ENCODE measurements at places on chromosomes 6 and 20.

DNA sequence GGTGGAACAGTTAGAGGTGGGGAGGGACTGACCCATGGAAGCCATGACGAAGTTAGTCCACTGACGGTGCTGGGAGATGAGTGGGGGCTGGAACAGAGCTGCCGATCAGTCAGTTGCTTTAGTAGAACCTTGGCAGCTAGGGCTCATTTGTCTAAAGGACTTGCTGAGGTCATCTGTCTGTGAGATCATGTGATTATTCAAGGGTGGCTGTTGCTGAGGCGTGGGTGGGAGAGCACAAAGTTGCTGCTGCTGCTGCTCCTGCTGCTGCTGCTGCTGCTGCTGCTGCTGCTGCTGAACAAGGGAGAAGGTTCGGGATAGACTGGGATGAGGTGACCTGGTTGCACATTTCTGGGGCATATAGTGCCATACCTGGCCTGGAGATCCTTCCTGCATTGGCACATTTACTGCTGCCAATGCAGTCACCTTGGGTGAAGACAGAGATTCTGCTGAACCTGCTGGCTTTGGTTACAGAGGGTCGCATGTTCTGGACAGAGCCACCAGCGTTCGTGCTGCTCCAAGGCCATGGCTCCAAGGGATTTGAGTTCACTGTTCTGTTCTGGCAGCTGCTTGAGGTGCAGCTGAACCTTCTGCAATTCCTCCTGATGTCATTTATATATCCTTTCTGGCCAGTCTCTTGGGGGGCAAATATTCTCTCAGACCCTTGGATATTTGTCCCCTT is 840.5 kb downstream of the HACE1 start:
- DNase-seq = no peak

GRCh38 chr6:30005482-30005881 is 55.6 kb upstream of the POLR1H start:
- no peak for DNase-seq

DNA sequence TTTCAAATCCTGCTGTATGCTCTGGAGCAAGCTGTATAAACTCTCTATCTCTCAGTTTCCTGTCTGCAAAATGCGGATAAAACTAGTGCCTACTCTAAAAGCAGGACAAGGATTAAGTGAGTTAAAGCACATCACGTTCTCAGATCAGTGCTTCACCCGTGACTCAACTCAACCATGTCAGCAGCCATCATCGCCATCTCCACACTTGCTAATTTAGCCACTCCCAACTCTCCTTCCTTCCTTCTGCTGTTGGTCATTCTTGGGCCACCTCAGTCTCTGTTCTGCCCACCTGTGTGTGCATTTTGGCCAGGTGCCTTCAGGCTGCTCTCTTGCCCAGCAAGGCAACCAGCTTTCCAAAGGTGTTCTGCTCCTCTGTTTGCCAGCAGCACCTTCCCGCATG is 260.0 kb upstream of the CDYL start:
- no peak for DNase-seq

GRCh38 chr20:59014680-59015389 is 4.4 kb upstream of the TUBB1 start:
- DNase-seq = no peak

- DNase-seq = no peak
These were observed 428.5 kb downstream of the KHDRBS2 start for GRCh38 chr6:61857541-61857940.

DNA sequence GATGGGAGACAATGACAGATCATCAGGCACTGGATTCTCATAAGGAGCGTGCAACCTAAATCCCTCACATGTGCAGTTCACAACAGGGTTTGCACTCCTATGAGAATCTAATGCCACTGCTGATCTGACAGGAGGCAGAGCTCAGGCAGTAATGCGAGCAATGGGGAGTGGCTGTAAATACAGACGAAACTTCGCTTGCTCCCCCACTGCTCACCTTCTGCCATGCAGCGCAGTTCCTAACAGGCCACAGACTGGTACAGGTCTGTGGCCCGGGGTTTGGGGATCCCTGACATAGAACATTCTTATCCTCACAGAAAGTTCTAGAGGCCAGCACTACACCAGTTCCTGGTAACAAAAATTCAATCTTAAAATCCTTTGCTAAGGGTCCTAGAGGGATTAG is 23.2 kb downstream of the RRAGD start:
- no peak for DNase-seq

GRCh38 chr6:144305567-144305966 is 20.4 kb downstream of the UTRN start:
- DNase-seq = no peak

DNA sequence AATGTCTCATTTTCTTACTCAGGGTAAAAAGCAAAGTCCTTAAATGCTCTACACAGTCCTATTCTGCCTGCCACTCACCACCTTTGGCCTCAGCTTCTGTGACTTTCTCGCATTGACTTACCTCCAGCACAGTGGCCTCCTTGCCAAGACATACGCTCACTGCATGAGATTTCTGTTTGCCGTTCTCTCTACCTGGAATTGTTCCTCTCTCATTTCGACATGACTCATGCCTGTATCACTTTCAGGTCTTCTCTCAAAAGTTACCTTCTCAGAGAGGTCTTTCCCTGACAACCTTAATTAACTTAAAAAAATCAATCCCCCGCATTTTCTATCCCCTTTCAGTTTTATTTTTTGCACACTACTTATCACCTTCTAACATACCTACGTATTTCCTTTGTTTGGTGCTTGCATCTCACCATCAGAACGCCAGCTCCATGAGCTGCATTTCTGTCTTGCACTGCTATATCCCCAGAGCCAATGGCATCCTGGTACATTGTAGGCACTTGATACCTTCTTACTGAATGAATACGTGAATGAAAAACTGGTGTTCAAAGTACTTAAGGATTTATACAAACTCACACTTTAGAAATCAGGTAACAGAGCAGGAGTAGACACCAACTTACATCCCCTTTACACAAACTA is 24.5 kb downstream of the TENT5A start:
- DNase-seq = no peak

DNA sequence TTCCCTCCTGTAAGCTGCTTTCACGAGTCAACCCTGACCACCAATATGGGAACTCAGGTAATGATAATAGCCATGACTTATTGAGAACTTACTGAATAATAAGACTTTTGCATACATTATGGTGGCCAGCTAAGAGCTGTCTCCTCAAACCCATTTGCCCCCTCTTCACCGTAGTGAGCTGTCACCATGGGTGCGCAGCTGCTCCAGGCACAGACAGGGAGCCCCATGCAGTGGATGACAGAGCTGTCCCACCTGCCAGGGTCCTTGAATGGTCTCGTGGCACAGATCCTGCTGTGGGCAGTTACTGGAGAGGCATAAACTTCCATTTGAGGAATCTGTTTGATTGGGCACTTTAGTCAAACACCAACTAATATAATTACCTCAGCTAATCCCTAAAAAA is 1.9 kb downstream of the SLC22A16 start:
- no peak for DNase-seq

- DNase-seq = no peak
These were observed 106.5 kb downstream of the CDC5L start for GRCh38 chr6:44494011-44494501.

GRCh38 chr6:66184091-66184490 is 477.1 kb upstream of the EYS start:
- DNase-seq = no peak

DNA sequence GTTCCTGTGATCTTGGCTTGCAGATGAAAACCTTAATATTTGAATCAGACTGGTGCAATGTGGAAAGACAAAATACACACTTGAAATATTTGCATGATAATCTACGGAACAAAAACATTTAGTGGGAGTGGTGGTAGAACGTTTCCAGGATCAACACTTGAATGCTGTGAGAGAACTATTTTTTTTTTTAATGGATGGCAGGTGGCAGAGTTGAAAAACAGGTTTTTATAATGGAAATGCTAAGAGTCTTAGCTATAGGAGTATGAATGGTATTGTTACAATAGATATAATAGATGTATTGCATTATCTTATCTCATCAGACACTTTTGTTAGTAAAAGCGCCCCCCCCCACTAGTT is 49.2 kb downstream of the CDKAL1 start:
- DNase-seq = no peak

DNA sequence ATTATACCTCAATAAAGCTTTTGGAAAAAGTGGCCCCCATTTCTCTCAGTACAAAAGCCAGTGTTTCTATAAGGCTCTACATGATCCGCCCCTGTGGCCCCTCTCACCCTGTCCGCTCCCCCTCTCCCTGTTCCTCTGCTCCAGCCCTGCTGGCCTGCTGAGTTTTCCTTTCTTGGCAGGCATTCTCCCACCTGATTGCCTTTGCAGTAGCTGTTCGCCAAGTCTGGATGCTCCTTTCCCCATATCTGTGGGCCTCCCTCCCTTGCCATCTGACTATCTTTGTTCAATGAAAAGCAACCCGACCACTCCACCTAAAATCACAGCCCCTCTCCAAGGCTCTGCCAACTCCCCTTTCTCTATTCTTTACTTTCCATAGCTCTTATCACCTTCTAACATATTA is 33.2 kb downstream of the CDH22 start:
- no peak for DNase-seq

DNA sequence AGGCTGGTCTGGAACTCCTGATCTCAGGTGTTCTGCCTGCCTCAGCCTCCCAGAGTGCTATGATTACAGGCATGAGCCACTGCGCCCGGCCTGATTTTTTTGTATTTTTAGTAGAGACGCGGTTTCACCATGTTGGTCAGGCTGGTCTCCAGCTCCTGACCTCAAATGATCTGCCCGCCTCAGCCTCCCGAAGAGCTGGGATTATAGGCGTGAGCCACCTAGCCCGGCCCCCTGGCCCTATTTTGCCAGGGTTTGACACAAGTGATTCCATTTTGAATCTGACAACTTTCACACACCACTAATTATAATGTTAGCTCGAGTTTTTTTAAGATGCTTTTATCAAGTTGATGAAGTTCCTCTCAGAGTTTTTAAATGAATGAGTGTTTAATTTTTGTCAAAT is 25.6 kb downstream of the TTLL9 start:
- no peak for DNase-seq

DNA sequence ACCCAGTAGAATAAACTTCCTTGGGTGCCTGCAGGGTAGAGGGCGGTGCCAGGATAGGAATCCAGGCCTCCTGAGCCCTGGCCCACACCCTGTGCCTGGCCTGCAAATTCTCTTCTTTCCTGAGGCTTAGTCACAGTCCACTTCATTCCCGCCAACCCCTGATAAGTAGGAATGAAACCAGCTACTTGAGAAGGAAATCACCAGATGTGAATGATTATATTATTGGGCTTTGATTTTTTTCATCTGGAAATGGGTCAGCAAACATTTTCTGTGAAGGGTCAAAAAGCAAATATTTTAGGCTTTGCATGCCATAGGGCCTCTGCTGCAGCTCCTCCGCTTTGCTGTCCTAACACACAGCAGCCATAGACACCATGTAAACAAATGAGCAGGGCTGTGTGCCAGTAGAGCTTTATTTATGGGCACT is 50.2 kb downstream of the STK35 start:
- DNase-seq = no peak

DNA sequence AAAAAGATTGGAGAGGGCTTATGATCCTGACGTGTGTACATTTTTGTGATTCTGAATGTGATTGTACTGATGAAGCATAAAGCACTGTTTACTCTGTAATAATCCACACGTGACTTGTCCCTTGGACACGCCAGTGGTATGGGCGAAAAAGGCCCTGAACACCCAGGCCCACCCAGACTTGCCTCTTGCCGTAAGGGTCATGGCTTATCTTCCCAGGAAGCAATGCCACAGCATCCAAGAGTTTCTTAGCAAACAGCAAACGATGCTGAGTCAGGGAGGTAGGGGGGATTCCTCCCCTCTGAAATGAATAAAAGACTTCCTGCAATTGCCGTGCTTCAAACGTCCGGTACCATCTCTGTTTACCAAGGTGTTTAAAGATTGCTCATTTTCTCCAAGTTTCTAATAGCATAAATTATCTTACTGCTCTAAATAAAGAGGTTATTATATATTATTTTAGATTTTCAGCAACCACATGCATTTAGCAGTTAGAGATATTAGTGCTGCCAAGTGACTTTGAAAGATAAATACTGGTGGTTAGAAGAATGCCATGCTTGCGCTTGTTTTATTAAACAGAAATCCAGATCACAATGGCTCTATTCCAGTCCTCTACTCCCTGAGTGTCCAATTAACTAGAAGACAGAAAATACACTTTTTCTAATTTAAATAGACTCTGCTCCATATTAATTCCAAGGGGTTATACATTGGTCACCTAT is 212.8 kb upstream of the CST7 start:
- DNase-seq = no peak

GRCh38 chr20:17863577-17864292 is 104.9 kb downstream of the SNX5 start:
- DNase-seq = no peak

- DNase-seq = no peak
These were observed 58.8 kb upstream of the FUCA2 start for GRCh38 chr6:143570147-143570853.

DNA sequence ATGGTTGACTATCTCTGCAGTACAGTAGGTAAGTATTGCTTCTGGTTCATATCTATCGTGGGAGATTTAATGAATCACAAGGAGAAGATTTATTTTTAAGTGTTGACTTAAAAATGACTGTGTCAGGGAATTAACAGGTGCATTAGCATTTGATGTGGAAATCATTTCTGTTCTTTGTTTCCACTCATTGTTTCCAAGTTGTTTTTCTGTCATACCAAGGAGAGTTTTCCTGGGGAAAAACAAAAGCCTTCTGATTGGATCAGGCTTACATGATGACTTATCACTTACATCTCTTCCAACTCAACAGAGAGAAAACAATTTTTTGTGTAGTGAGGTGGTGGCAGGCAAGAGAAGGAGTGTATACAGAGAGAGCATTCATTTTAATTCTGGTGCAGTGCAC is 686.4 kb downstream of the HTR1B start:
- DNase-seq = no peak

GRCh38 chr6:13724182-13724581 is 12.5 kb upstream of the RANBP9 start:
- no peak for DNase-seq

DNA sequence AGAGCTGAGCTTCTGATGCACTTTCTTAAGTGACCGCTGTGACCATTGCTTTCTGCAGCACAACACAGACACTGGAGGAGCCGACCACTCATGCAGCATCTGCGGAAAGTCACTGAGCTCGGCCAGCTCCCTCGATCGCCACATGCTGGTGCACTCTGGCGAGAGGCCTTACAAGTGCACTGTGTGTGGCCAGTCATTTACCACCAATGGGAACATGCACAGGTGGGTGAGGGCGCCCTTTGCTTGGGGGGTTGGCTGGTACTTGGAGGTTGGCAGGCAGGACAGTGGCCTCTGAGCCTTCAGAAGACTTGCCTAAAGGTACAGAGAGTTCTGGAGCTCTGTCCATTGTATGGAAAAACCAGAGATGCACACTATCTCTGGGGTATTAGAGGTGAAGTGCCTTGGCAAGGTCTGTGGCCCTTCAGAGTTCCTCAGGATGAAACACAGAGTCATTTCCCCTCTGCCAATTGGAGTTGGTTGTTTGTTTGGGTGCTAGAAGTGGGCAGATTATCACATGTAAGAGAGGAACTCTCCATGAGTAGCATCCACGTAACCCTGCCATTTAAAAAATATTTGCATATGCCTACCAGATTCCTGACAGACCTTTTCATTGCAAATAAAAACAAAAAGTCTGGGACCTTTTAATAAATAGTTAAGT is 81.5 kb downstream of the RREB1 start:
- no peak for DNase-seq

GRCh38 chr20:51715163-51715855 is 52.9 kb downstream of the ATP9A start:
- no peak for DNase-seq

All from smooth muscle cell of the brain vasculature (primary cell).